Cerebellar nuclear complex (tissue), 1 donor: ENCODE measurements at places on chromosomes 7 and 10.

- DNase-seq: peak; percentile 90
Observed at GRCh38 chr7:66204822-66205740, at the start of gene TPST1. TSS of gene TPST1 (plus strand) at chr7:66205334. CDS start at chr7:66240426, 35,092 bp downstream.

GRCh38 chr7:31493714-31494181 is 20.1 kb upstream of the ITPRID1 start:
- DNase-seq: no peak

DNA sequence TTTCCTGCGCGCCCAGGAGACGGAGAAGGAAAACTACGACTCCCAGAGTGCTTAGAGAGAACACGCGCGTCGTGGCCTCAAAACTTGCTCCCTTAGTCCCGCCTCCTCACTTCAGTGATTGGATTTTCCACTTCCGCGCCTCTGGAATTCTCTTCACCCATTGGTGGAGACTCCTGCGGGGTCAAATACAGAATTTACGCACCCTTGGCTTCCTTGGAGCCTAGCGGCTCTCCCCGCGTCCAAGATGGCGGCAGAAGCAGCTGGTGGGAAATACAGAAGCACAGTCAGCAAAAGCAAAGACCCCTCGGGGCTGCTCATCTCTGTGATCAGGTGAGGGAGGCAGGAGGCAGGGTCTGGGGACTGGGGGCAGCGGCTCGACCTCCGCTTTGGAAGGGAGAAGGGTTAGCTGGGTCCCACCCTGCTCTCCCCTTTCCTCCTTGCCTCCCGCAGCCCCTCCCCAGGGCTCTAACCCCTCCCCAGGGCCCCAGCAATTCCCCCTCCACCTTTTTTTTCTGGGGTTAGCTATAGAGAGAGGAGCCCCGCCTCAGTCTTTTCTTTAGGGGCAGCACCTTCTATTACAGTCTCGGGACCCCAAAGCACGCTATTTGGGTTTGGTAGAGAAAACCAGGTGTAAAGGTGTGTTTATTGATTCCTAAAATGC is at the start of gene EXOC4:
EXOC4 (plus strand) TSS at position 221 of the 661 bp plus-strand sequence.
- DNase-seq: peak; percentile 86

DNA sequence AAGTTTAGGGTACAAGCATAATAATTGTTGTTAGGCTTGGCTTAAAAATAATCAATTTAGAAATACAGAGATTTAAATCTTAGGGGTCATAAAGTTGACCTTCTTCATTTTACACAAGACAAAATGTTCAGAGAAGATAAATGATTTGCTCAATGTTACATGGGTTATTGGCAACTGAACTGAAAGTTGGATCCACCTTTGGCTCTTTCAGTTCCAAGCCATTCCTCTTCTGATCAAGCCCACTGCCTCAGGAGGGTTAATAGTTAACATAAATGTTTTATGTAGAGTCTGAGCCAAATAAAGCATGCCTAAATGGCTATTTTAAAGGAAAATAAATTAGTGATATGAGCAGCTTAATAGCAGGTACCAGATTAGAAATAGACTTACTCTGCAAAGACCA is 79.1 kb upstream of the RHOBTB1 start:
- no peak for DNase-seq

DNA sequence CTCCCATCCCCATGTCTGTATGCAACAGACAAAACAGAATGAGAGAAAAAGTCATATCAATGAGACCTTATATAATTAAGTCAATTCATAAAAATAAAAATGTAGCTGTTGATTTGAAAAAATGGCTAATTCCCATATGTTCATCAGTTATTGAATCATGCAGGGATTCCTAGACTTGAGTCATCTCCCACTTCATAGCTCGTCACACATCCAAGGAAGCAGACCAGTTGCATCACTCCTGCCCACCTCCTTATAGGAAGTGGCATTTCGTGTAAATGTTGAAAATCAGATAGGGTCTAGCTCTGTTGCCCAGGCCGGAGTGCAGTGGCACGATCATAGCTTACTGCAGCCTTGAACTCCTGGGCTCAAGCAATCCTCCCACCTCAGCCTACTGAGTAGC is 56.1 kb upstream of the SH2B2 start:
- no peak for DNase-seq

DNA sequence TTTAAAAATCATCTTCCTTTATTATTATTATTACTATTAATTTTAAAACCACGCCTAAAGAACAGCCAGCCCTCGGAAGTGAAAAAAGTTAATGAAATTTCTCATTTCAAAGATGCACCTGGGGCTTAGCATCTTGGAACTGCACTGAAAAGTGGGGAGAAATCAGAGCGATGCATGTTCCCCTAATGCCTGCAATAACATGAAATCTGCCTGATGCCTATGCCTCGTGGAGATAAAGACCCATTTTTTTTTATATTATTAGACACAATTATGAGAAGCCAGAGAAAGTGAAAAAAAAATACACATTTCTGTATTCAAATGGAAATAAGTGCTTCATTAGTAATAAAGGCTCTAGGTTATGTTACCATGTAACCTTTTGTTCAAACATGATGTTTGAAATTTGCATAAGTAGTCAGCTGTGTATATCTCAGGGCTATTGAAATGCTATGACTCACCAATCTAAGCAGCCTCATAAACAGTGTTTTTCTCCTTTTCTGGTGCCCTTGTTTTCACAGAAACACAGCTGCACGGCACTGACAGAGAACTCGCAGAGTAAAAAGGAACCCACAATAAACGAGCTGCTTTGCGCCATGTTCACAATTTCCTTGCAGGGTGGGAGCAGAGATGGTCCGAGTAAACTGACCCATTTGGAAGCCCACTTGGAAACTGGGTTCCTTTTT is 175.8 kb upstream of the PRKCQ start:
- no peak for DNase-seq

GRCh38 chr7:123828805-123829204 is 16.2 kb upstream of the HYAL4 start:
- no peak for DNase-seq
